ENCODE measurements at places on chromosomes 1 and 21.
A peak's percentile ranks its signal among the peaks of the same experiment; 100 is the strongest.

- DNase-seq = no peak
These were observed 16.6 kb downstream of the NOC2L start for GRCh38 chr1:942411-942821.

- no peak for DNase-seq
These were observed 7.0 kb upstream of the P3R3URF start for GRCh38 chr1:46183079-46183847.

- DNase-seq = no peak
These were observed 94.9 kb upstream of the ETV3 start for GRCh38 chr1:157233131-157233530.

- DNase-seq = peak; percentile 50
These were observed 60.7 kb upstream of the ATP5PO start for GRCh38 chr21:33976082-33977016.

DNA sequence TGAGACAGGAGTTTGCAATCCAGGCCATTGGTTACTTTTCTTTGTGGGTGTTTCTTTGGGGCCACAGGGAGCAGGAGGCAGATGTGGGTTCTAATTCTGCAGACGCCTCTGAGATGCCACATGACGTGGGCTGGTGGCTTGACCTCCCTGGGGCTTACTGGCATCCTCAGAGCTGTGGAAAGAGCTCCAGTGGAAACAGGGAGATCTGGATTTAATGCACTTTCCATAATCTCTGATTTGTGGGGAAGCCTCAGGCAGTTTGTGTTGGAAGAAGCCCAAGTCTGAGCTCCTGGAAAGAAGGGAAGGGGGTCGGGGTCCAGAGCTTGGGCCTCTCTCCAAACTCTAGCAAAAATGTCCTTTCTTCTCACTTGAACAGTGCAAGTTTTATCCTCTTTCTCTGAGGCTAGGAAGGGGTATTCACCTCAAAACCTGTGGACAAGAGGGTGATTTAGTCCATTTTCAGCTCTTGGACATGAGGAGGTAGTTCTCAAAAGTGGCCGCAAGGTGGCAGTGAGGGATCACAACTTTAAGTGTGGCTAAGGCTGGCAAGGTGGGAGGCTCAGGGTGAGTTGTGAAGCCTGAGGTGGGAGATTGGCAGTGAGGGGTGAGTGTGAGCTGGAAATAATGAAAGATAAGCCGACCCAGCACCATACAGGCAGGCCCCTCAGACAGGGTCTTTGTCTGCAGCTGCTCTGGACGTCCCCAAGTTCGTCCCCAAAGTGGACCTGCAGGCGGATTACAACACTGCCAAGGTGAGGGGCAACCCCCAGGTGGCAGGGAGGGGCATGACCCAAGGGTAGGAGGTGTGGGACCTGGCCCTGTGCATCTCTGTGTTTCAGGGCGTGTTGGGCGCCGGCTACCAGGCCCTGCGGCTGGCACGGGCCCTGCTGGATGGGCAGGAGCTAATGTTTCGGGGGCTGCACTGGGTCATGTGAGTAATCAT is 9.2 kb downstream of the IKBKE start:
- DNase-seq = peak; percentile 63

Data from AML-193 (cell line).